ENCODE measurements at places on chromosomes 1 and 21. TPM values are rescaled to one million over a fixed set of nuclear protein-coding genes. Genes with fewer than 3 reads are reported as not detected.

DNA sequence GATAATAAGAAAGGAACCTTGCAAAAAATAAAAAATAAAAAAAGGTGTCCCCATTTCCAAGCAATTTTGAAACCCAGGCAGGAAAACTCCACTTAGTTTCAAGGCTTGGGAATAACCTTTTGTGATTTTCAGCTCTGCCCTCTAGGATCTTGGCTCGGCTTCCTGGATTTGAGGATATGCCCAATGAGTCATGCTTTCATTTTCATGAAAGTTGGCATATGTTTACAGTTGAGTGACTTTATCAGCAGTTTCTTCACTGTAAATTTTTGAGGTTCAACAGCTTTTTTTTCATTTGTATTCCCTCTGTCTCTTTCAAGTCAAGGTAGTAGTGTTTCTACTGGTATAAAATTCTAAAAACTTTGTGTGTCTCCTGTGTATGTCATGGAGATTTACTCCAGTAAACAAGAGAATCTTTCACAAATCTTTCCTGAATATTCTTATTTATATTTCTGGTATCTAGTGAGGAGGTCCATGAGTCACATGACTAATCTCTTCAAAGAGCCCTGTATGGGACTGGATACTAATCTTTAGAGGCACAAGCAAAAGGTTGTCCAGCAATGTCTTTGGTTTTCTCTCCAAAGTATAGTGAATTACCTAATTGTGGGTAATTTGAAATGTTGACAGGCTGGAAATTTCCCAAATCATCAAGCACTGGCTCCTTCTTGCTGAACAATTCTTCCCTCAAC lies 335.3 kb downstream of the BRINP2 start:
- no peaks in the 10 kb centered on the region for H3K27me3 ChIP-seq
- H3K36me3 ChIP-seq, result no peaks in the 10 kb centered on the region
- no peaks in the 10 kb centered on the region for H3K4me1 ChIP-seq
- no peak overlapping the region for H3K27ac ChIP-seq
- no peak overlapping the region for H3K4me3 ChIP-seq
- no peak for DNase-seq

DNA sequence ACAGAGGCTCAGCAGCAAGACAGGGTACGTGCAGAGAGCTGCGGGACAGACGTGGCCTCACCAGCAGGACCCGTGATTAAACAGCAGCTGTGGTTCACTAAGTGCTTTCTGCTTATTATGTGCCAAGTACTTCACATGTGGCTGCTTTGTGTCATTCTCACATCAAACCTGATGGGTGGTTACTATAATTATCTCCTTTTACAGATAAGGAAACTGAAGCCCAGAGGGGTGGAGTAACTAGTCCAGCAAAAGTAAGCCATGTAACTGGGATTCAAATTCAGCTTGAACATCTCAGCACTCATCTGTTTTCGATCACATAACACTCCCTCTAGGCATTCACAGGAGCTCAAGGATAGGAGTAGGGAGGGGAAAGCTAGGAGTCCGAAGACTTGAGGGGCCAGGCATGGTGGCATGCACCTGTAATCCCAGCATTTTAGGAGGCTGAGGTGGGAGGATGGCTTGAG lies 50.8 kb upstream of the CLIC4 start:
- no peak for DNase-seq
- H3K27ac ChIP-seq, result no peak overlapping the region
- peaks cover 2% of the 10 kb centered on the region for H3K4me1 ChIP-seq
- H3K27me3 ChIP-seq, result peaks cover 4% of the 10 kb centered on the region

DNA sequence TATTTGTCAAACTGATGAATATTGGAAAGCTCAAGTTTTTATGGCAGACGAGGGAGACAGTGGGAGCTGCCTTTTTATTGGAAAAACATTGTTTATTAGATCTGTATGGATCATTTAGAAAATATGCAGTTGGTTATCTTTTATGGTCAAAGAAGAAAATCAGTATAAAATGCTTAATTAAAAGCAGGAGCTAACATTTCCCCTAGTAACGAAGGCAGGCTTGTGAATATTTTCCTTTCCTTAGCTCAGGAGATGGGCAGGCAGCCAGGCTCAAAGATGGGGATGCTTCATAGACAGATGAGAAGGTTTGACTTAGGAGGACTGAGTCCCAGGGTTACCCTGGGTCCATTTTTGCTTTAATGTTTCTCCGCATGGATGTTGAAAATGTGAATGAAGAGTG lies 26.0 kb downstream of the ROR1 start:
- H3K27me3 ChIP-seq, result peaks cover 4% of the 10 kb centered on the region
- no peaks in the 10 kb centered on the region for H3K4me1 ChIP-seq
- no peak overlapping the region for H3K4me3 ChIP-seq

DNA sequence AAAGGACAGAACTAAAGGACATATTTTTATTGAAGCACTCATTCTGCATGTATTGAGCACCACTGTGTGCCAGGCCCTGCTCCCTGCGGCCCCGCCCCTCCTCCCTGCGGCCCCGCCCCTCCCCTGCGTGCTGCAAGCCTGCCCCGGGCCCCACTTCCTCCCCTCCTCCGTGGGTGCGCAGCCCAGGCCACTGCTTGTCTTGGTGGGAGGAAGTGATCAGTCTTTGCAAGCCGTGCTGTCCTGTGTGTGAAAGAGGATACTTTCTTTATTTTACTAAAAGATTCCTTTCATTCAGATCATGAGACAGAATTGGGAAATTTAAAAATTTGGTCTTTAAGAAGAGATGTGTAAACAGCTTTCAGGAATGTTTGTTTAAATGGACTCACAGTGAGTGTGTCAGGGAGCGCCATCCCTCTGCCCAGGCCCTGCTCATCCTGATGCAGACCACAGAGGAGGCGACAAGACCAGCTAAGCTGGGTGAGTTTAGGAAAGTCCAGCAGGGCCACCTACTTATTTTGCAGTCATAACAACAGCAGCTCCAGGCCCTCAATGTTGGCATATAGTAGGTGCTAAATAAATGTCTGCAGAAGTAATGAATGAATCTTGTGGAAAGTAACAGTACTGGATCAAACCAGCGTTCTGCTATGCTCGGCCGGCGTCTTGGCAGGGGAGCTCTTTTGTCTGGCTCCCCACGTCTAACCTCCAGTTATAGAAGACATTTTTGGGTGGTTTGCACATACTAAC lies 88.3 kb upstream of the SELENON start:
- peaks cover 60% of the 10 kb centered on the region for H3K4me1 ChIP-seq
- H3K36me3 ChIP-seq, result peaks cover 8% of the 10 kb centered on the region
- H3K27ac ChIP-seq, result peak overlapping the region; percentile 79
- peak overlapping the region; percentile 48 for H3K4me3 ChIP-seq
- peak; percentile 66 for DNase-seq
- H3K27me3 ChIP-seq, result no peaks in the 10 kb centered on the region

DNA sequence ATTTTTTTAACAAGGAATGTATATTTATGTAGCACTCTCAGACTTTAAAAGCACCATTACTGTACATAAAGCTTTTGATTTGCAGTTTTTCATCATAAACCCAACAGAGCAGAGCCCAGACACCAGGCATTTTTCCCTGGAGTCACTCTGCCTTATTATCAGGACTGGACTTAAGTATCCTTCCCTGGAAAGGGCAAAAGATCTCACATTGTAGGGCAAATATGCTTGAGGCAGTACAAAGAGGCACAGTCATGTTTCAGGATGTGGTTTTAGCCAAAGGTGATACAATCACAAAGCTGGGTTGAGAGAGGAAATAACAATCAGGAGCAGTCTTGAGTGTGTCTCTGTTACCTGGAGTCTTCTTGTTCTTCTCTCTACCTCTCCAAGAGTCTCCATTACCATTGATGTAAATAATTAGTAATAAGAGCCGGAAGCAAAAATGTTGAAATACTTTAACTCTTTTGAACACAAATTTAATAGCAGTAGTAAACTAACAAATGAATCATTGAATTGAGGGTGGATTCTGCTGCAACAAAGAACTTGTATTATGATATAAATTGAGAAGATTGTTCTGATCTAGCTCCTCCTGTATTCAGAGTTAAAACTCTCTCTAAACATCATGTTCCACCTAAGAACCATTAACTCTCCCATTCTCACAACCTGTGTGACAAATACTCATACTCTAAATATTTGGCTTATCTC lies 160.5 kb downstream of the LTN1 start:
- H3K36me3 ChIP-seq, result peaks cover 9% of the 10 kb centered on the region
- no peak overlapping the region for H3K4me3 ChIP-seq
- H3K4me1 ChIP-seq, result peaks cover 55% of the 10 kb centered on the region

DNA sequence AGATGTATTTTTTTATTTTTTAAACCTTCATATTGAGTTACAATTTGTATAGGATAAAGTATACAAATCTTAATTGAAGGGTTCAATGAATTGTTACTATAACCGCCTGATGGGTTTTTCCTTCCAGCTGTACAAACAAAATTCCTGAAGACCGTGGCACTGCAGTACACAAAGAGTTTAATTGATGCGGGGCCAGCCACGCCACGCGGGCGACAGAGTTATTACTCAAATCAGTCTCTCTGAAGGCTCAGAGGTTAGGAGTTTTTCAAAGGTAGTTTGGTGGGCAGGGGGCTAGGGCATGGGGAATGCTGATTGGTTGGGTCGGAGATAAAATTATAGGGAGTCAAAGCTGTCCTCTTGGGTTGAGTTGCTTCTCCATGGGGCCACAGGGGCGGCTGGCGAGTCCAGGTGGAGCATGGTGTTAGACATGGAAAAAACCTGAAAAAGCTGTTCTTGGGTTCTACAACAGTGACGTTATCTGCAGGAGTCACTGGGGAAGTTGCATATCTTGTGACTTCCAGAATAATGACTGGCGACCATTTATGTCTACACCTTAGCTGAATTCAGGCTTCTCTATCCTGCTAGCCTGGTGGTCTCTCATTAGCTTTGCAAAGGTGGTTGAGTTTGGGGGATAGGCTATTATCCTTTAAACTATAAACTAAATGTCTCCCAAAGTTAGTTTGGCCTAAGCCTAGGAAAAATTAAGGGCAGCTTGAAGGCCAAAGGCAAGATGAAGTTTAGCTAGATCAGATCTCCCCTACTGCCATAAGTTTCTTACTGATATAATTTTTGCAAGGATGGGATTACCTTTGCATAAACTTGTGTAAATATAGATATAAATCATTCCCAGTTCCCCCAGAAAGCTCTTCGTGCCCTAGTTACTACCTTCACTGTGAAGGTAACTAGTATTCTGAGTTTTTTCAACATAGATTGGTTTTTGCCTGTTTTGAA lies 13.0 kb upstream of the TMEM9 start:
- no peak overlapping the region for H3K4me3 ChIP-seq
- DNase-seq, result no peak
- H3K27ac ChIP-seq, result no peak overlapping the region
- H3K27me3 ChIP-seq, result peaks cover 5% of the 10 kb centered on the region

DNA sequence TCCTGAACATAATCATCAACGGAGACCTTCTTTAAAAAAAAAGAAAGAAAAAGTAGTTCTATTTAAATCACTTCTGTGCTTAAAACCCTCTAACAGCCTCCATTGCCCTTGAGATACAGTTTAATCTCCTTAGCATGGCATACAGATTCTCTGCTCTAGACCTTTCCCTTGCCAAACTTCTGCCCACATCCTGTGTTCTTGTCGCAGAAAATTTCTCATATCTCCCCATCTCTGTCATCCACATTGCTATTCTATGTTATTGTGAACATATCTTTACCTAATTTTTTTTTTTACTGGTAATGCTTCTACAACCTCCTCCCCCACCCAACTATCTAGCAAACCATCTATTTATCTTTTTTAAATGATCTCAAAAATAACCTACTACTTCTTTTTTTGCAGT lies 135.7 kb upstream of the PROX1 start:
- no peak for DNase-seq
- H3K27ac ChIP-seq, result no peak overlapping the region
- H3K4me3 ChIP-seq, result no peak overlapping the region

GRCh38 chr1:17957588-17958267 lies 149.9 kb upstream of the IGSF21 start:
- H3K4me1 ChIP-seq, result no peaks in the 10 kb centered on the region
- peaks cover 7% of the 10 kb centered on the region for H3K27me3 ChIP-seq
- no peak overlapping the region for H3K4me3 ChIP-seq
- H3K36me3 ChIP-seq, result no peaks in the 10 kb centered on the region

- DNase-seq, result no peak
- H3K4me1 ChIP-seq, result peaks cover 5% of the 10 kb centered on the region
- no peaks in the 10 kb centered on the region for H3K27me3 ChIP-seq
- no peak overlapping the region for H3K4me3 ChIP-seq
- H3K36me3 ChIP-seq, result no peaks in the 10 kb centered on the region
These were observed 72.7 kb upstream of the CNN3 start for GRCh38 chr1:94999456-95000131.

- H3K27ac ChIP-seq, result no peak overlapping the region
- no peak overlapping the region for H3K4me3 ChIP-seq
- H3K36me3 ChIP-seq, result no peaks in the 10 kb centered on the region
- H3K4me1 ChIP-seq, result peaks cover 35% of the 10 kb centered on the region
- no peak for DNase-seq
These were observed 29.6 kb downstream of the RIMS3 start for GRCh38 chr1:40635763-40636500.

DNA sequence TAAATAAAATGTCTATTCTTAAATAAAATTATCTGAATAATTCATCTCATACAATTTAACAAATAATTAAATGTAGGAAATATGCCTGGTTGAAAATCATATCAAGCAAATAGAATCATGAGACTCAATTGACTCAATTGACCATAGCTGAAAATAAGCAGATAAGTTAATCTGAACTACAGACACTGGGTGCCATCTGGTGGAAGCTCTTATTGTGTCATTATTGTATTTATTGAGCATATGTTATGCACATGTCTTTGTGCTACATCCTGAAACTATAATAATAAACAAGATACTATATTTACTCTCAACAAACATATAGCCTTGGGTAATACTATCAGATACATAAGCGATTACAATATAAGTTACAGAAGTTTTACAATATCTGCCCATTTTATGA lies 41.0 kb downstream of the BRINP3 start:
- H3K4me1 ChIP-seq, result no peaks in the 10 kb centered on the region
- no peaks in the 10 kb centered on the region for H3K36me3 ChIP-seq
- H3K27ac ChIP-seq, result no peak overlapping the region
- DNase-seq, result no peak
- no peaks in the 10 kb centered on the region for H3K27me3 ChIP-seq

DNA sequence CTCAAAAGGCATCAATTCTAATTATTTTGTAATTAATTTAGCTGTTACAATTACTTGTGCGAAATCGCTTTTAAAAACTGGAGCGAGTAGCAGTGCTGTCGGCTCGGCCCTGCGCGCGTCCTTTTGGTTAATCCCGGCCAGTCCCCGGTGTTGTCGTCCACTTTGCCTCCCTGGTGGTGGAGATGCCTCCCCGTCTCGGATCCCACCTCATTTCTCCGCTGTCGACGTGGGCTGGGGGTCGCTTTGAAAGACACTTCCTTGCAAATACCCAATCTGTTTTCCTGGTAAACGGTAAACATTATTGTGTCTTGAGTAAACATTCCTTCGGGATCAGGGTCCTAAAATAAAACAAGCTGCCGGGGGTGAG lies 3.7 kb downstream of the FOXD3 start:
- peaks cover 35% of the 10 kb centered on the region for H3K4me1 ChIP-seq
- H3K27ac ChIP-seq, result no peak overlapping the region
- H3K36me3 ChIP-seq, result peaks cover 17% of the 10 kb centered on the region
- no peak overlapping the region for H3K4me3 ChIP-seq

PDC gene
- not detected for total RNA-seq

IFI44L gene
- 38.6 TPM for total RNA-seq

ICOSLG gene
- 0.92 TPM for total RNA-seq

HHIPL2 gene
- 0.18 TPM for total RNA-seq
